ENCODE measurements at places on chromosomes 16 and 17.

GRCh38 chr16:10386517-10387100, 748 bp downstream of the ATF7IP2 start:
- DNase-seq = no peak

DNA sequence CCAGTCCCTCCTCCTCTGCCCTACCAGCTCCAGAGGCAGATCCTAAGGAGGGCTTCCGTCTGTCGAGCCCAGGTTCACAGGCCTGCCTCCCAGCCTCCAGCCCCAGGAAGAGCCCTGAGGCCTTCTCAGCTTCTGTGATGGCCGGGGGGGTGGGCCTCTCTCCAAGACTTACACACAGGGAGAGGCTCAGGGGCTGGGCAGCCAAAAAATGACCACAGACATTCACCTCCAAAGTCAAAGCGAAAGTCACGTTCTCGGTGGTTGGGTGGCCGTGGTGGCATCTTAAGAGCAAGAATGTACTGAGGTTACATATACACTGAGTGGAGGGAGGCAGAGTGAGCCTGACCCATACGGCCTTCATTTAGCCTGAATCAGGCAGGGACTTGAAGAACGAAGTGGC, 119.1 kb downstream of the CCDC182 start:
- no peak for DNase-seq

DNA sequence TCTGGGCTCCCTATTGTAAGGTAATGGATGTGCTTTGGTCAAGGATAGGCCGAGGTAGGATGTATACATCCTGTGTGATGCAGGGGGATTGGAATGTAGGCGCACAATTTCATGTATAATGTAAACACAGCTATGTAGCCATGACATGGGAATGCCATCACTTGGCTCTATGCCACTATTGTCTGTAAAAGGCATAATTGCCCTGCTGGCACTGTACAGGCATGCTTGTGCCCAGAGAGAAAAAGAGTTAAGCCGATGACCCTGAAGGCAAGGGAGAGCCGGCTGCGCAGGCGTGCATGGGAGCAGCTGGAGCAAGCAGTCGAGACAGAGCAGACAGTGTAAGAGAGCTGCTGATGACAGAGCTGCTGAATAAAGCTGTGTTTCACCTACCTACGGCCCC, 212.5 kb upstream of the CPHXL start:
- DNase-seq = no peak

- peak; percentile 48 for DNase-seq
These were observed 957 bp downstream of the OXLD1 start for GRCh38 chr17:81665205-81666091.

- no peak for DNase-seq
These were observed 56.1 kb downstream of the B9D1 start for GRCh38 chr17:19306160-19307111.

DNA sequence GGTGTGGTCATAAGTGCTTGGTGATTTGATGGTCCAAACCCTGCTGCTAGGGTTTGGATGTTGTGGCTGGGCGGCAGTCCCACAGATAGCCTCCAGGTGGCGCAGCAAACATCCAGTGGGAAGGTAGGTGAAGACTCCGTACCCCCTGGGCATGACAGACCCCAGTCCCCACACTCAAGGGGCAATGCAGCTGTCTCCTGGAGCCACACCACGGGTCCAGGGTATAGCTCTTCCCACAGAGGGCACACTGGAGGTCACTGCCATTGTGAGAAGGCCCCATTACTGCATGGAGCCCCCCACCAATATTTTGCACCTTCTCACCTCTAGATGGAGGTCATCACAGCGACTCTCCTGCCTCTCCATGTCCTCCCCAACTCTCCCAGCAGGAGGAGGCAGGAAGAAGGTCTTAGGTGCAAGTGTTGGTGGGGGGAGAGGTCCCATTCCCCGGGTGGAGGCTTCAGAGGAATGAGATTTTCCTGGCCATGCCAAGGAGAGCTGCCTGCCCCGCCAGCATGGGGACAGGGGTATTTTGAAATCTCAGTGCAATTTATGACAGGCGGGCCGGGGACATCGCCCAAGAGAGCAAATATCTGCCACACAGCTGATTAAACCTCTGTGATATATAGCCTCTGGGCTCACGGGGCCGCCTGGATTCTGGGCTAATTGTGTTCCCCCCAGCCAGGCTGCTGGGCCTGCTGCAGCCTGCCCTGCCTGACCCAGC, 17.1 kb upstream of the C17orf113 start:
- DNase-seq = peak; percentile 57

GRCh38 chr16:88596483-88596882, 26.3 kb downstream of the ZC3H18 start:
- DNase-seq = no peak

DNA sequence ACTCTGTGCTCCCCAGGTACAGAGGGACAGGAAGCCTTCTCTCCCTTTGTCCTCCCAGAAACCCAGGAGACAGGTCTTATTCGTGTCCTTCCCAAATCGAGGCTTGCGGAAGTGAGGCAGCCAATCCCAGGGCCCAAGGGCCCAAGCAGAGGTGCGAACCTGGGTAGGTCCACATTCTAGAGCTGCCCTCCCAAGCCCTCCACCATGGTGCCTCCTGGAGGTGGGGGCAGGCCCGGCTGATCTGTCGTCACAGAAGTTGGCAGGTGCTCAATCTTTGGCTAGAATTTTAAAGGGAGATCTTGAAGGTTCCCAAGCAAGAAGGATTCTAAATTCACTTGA, 21.5 kb downstream of the MRC2 start:
- no peak for DNase-seq

GRCh38 chr16:47660540-47660939, 199.4 kb downstream of the PHKB start:
- no peak for DNase-seq

GRCh38 chr17:39678340-39679116, 9.3 kb downstream of the PGAP3 start:
- DNase-seq = no peak

DNA sequence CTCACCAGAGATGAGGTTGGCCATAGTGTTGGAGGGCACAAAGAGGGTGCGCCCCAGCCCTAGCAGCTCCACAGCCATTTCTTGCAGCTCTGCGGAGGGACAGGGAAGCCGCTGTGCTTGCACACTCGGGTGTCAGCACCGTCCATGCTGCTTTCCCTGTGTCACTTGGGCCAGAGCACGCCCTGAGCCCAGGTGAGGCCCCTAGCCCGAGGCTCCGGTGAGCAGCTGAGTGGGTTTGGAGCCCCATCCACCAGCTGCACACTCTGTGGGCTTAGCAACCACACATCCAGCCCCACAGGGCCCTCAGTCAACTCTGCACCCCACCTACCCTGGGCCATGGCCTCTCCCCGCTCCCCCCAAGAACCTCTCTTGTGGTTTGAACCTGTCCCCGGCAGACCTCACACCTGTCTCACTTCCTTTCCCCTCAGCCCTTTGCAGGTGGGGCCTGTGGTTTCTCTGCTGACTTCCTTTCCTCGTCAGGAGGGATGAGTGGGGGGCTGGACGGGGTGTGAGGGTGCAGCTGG, 20.7 kb downstream of the TMEM235 start:
- peak; percentile 52 for DNase-seq

GRCh38 chr17:38970128-38970527, 2.9 kb upstream of the FBXO47 start:
- no peak for DNase-seq

DNA sequence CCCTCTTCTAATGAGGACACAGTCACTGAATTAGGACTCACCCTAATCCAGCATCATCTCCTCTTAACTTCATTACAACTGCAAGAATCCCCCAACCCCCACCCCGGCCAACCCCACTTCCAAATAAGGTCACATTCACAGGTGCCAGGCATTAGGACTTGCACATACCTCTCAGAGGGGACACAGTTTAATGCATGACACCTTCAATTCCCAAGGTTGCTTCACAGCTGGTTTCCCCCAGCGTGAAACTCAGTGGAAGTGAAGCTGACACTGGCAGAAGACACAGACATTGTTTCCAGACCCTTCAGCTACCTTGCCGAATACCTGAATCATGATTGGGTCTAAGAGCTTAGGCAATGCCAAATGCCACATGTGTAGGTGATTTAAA, 217.0 kb upstream of the DYNLRB2 start:
- DNase-seq = no peak
